NCI-H1092 (cell line): ENCODE measurements at places on chromosomes 12 and 14.

DNA sequence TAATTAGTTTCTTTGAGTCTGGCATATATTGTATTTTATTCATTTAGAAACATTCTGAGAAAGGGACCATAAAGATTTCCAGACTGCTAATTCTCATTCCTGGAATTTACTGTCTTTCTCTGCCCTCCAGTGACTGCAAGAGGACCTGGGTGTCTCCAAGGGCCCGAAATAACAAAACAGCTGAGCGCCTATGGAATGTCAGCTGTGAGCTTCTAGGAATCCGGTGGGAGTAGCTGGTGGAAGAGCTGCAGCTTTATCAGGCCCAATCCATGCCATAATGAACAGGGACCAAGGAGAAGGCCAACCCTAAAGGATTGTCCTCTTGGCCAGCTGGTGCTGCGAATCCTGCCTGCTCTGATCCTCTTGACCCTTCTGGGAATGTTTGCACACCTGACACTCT, 31.9 kb downstream of the RDH12 start:
- no peak for DNase-seq

GRCh38 chr12:20154052-20154451, 214.3 kb upstream of the PDE3A start:
- no peak for DNase-seq

DNA sequence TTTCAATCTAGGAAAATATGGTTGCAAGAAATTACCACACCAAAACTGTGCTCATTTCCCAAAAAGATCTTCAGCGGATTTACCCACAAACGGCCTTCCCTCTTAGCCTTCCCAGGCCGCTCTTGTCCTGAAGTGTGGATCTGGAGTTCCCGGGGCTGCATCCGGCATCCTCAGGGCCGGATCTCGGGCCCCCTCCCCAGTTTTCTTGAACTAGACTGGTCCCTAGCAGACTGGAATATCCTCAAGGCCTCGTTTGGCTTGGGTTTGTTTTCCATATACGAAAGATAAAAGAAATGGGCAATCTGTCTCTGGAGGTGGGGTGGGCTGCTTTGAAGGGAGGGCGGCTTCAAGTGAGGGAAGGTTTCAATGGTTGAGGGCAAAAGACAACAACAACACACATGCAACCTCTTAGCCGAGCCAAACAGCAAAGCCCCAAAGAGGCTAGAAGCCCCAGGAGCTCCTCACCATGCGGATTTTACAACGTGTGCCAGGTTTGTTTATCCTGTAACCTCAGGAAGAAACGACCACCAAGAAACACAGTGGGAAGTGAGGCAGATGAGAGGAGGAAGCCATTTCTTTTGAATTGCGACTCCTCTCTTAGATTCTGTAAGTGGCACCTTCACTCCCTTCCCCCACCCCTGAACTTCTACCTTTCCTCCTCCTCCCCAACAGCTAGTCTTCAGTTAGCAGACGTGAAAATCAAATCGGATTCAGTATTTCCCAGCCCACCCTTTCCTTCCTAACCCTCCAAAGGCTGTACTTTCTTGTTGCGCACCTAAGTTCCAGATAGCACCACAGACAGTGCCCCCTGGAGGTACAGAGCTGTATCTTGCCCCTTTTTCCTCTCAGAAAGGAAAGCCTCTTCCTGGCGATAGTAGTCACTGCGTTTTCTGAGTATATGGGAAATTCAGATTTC, 2.6 kb downstream of the MYF6 start:
- DNase-seq: no peak

DNA sequence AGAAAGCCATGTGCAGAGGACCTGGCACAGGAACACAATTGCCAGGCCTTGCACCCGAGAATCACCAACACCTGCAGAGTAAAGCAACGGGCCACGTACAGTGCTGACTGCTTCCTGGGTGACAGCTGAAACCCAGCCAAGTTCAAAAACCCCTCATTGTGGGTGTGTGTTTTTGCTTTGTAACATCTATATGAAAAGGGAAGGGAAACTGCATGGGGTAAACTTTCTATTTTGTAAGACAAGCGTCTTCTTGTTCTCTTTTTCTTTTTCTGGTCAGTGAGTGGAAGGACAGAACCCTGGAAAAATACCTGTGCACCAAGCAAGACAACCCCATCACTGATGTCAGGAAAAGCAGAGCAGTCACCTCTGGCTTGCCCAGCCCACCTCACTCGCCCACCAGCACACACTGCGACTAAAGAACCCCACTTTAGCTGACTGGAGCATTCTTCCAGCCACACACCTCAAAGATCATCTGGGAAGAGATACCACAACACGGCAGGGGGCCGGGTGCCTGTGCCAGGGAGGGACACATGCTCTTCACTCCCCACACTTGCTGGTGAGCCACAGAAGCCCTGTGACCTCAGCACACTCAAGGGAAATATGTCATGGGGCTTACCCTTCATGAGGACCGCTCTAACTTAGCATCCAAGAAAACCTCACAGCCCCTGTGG, 172.3 kb downstream of the NDUFA12 start:
- no peak for DNase-seq

DNA sequence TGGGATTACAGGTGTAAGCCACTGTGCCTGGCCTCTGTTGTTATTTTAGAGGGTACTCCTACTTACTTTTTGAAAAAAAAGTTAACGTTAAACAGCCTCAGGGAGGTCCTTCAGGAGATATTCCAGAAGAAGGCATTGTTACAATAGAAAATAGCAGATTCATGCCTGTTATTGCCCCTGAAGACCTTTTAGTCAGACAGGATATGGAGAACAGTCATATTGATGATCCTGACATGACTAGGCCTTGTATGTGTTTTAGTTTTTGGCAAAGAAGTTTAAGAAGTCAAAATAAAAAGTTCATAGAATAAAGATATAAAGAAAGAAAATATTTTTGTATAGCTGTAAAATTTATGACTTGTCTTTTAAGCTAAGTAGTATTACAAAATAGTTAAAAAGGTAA, 45.3 kb downstream of the WASHC3 start:
- DNase-seq: no peak

DNA sequence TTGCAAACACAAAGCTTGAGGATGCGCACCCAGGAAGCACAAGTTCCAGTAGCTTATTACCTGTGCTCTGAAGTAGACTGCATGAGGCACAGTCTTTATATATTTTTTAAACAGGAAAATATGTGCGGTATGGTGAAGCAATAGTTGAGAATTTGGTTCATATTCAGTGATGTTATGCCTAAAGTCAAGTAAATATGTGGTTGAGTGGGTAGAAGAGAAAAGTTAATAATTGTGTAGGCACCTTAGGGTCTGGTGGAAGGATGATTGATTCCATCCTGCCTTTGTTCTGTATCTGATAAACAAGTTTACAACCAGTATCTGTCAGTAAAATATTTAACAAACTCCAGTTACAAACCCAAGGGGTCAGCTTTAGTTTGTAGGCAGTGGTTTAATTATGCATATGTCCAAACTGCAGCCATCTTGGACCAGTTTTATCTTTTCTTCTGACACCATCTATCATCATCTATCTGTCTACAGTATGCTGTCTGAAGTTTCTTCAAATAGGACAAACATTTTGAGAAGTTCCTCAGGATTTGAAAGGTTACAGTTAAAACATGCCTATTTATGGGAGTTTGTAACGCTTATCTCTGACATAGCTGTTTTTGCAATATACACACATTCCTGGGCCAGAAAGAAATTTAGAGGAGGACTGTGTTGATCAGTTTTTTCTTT, 10.8 kb downstream of the SINHCAF start:
- DNase-seq: no peak

- DNase-seq: no peak
Measured at GRCh38 chr12:85644508-85644907, 191.7 kb downstream of the RASSF9 start.

- DNase-seq: no peak
Measured at GRCh38 chr14:51824191-51824590, 36.2 kb upstream of the GNG2 start.
